ENCODE measurements at places on chromosomes 2 and 18. TPM values are rescaled to one million over a fixed set of nuclear protein-coding genes. Genes with fewer than 3 reads are reported as not detected.

ALKAL2 gene
- total RNA-seq, result not detected

REG3A gene
- not detected for total RNA-seq

MEP1B gene
- not detected for total RNA-seq

MAP3K19 gene
- not detected for total RNA-seq

EFHD1 gene
- total RNA-seq, result 2.7 TPM

ASB18 gene
- not detected for total RNA-seq

MLPH gene
- 14.2 TPM for total RNA-seq

CACNB4 gene
- 10.8 TPM for total RNA-seq

CYP26B1 gene
- 1.1 TPM for total RNA-seq

SATB2 gene
- total RNA-seq, result 11.7 TPM

EVX2 gene
- not detected for total RNA-seq

MYO7B gene
- total RNA-seq, result 0.13 TPM

STRN gene
- 22.3 TPM for total RNA-seq

NDC80 gene
- 2.4 TPM for total RNA-seq

ADD2 gene
- total RNA-seq, result not detected

CROCC2 gene
- total RNA-seq, result 0.13 TPM

UGT1A10 gene
- total RNA-seq, result 0.10 TPM

CCDC68 gene
- 15.1 TPM for total RNA-seq

INSIG2 gene
- 36.9 TPM for total RNA-seq

ZAP70 gene
- 0.13 TPM for total RNA-seq

SULT1C2 gene
- total RNA-seq, result 0.23 TPM

EMX1 gene
- not detected for total RNA-seq

RBM43 gene
- 8.1 TPM for total RNA-seq

SIX2 gene
- 6.2 TPM for total RNA-seq

REEP1 gene
- total RNA-seq, result 0.07 TPM

MC5R gene
- total RNA-seq, result not detected

CYP27C1 gene
- total RNA-seq, result under 0.01 TPM

RAB12 gene
- 54.7 TPM for total RNA-seq

CCDC150 gene
- total RNA-seq, result 3.0 TPM

WNT10A gene
- not detected for total RNA-seq

SCN2A gene
- 2.7 TPM for total RNA-seq

PLB1 gene
- 1.3 TPM for total RNA-seq

KCNJ13 gene
- not detected for total RNA-seq

RNF125 gene
- total RNA-seq, result 0.13 TPM

DSC3 gene
- total RNA-seq, result 0.46 TPM

RAD51AP2 gene
- not detected for total RNA-seq

MTCL1 gene
- total RNA-seq, result 22.6 TPM

MAPK4 gene
- total RNA-seq, result under 0.01 TPM

RAX gene
- not detected for total RNA-seq

OSBPL1A gene
- total RNA-seq, result 38.6 TPM

MROH2A gene
- total RNA-seq, result not detected

RAB27B gene
- 10.6 TPM for total RNA-seq

EDAR gene
- total RNA-seq, result not detected

SCN7A gene
- total RNA-seq, result not detected

MAPRE2 gene
- total RNA-seq, result 41.6 TPM

DPYSL5 gene
- not detected for total RNA-seq

C2orf66 gene
- 0.59 TPM for total RNA-seq

FN1 gene
- total RNA-seq, result 31,457 TPM

APCDD1 gene
- total RNA-seq, result 8.2 TPM

CD28 gene
- total RNA-seq, result not detected

CAPN14 gene
- 0.26 TPM for total RNA-seq

All from smooth muscle cell of the pulmonary artery (primary cell).